ENCODE measurements at places on chromosomes 6 and 20.

GRCh38 chr6:77123527-77123926, 339.8 kb downstream of the HTR1B start:
- DNase-seq = no peak

DNA sequence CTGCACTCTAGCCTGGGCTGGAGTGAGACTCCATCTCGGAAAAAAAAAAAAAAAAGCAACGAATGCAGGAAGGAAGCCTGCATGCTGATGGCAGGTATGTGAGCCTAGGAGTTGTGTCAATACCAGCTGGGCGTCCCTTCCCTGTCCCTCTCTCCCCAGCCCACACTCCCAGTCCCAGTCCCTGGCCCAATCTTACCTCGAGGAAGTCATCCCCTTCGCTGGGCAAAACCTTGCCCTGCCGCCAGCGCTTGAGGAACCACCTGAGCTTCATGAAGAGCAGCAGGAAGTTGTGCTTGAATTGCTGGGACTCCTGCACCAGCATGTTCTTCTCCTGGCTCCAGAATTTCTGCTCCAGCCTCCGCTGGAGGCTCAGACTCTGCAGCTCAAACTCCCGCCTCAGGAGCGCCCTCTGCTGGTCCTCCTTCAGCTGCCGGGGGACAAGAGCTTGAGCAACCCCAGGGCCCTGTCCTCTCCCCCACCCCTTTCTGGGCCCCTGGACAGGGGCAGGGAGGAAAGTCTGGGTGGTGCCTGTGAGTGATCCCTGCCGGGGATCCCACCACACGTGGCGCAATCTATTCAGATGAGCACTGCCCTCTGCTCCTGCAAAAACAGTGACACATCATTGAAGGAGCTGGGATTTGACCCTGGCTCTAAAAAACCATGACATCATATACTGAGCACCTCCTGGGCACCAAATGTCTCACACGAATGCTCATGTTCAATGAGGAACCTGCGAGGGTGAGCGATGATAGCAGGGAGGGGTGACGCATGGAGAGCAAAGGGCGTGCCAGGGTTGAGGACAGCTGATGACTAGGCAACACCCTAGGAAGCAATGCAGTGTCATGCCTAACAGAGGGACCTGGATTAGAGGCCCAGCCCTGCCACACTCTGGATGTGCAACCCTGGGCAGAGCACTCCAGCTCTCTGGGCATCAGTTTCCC, 35.0 kb upstream of the DSN1 start:
- DNase-seq = peak; percentile 53

- DNase-seq = peak; percentile 62
Measured at GRCh38 chr6:119308048-119308570, 41.5 kb downstream of the MAN1A1 start.

DNA sequence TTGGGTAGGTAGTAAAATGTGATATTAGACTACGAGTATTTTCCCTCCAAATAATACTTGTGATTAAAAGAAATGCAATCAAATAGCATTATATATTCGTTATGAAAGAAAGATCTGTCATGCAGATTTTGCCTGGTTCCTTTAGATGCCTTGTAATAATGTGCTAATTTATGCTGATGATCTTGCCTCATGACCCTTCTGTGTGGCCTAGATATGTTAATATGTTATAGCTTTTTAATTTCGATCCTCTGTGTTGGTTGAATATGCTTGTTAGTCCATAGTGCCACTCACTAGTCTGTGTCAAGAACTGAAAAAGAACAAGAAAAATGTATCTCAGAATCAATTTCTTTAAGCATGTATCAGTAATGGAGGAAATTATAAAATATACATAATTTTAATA, 31.9 kb downstream of the CDKAL1 start:
- DNase-seq = no peak

DNA sequence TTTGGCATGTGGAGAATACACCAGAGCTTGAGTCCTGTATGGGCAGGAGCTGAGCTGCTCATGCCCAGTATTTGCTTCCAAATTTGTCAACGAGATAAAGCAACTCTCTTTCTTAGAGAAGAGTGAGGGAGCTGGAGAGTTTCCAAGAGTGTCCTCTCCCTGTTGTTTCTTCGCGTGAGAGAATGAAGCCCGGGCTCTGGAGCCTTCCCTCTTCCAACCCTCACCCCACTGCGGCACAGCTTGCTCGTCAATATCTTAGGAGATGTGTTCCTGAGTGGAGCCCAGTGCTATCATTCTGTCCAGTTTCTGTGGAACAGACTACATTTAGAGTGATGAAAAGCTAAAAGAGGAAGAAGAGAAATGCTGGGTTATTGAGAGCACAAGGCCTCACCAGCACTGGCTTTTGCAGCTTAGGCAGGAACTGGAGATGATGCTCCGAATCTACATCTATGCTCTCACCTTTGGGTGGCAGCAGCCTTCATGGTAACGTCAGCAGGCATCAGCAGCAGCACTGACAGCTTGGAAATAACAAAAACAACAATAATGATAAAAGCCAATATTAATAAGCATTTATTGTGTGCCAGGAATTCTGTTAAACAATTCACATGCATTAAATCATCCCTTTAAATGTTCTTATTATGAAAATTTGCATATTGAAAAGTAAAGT, 66.5 kb upstream of the TFB1M start:
- DNase-seq = no peak

GRCh38 chr6:14968056-14968637, 277.7 kb upstream of the JARID2 start:
- DNase-seq = no peak

GRCh38 chr6:166461821-166462460, 79.2 kb upstream of the MPC1 start:
- no peak for DNase-seq

DNA sequence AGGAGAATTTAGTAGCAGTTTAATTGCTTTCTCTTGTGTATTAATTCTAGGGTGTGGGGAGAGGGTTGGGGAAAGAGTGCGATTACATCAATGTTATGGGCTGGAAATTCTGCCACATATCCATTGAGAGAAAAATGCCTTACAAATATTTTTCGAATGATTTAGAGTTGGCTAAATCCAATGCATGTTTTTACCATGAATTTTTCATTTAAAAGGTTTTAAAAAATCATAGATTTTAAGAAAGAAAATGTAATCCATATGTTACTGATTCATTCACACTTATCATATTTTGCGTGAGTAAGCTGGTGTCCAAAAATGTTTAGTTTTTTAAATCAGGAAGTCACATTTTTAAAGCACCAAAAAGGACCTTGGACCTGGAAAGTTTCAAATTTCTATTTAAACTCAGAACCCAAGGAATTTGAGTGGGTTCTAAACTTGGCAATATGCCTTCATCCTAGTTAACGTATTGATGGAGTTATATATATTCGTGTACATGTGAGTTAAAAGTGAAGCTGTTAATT, 627.4 kb upstream of the CITED2 start:
- DNase-seq = peak; percentile 78

DNA sequence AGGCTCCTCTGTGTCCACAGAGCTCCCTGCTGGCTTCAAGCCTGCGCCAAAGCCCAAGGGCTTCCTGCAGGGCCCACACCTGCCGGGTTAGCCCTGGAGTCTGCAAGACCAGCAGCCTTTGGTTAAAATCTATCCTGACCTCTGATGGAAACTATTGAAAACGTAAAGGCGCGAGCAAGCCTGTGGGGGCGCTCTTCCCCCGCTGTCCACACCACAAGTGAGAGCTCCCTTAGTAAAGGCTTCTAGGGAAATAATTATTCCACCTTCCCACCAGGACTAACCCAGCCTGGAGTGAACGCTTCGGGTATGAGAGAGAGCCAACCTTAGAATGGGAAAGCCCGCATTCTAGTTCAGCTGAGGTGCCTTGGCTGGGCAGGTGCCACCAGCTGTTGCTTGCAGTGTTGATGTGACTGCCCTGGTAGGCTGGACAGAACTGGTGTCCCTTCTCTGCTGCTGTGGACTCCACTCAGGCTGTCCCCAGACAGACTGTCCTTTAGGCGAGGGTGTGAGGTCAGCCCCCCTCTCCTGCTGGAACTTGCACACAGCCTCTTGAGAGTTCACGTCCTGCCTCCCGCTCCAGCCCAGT, 68.7 kb downstream of the SYTL3 start:
- DNase-seq = no peak

GRCh38 chr6:121436960-121437850, 1.8 kb downstream of the GJA1 start:
- DNase-seq = peak; percentile 53

- no peak for DNase-seq
Measured at GRCh38 chr6:133891927-133892812, 3.3 kb downstream of the TCF21 start.

DNA sequence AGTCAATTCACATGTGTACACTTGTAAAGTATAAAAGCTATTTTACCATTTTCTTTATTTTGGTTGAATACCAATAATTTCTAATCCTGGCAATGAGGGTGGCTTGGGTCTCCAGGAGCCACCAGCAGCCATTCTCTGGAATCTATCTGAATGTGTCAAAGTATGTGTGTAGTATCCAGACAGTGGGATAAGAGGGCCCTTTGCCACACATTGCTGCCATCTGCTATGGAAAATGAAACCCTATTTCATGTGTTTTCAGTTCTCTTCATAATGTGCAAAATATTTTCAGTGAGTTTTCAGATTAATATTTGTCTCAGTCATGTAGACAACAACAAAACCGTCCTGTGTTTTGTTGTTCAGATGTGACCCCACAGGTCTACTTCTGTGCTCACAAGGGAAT, 46.3 kb downstream of the CDYL start:
- DNase-seq = no peak

DNA sequence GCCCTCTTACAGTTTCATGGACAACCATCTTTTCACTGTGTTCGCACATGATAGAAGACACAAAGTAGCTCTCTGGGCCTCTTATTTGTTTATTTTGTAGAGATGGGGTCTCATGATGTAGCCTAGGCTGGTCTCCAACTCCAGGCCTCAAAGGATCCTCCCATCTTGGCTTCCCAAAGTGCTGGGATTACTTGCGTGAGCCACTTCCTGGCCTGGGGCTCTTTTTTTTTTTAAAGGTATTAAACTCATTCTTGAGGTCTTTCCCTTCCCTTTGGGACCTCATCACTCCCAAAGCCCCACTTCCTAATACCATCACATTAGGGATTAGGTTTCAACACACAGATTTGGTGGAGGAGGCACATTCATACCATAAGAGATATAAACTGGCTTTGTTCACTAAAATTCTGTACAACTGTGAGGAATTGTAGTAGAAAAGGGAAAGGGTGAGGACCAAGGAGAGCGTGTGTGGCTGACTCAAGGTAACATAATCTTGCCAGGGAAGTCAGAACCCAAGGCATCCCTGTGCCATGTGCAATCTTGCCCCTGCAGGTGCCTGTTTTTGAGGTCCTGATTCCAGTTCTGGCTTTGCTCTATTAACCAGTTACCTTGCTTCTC, 45.5 kb downstream of the EIF2S2 start:
- peak; percentile 60 for DNase-seq

DNA sequence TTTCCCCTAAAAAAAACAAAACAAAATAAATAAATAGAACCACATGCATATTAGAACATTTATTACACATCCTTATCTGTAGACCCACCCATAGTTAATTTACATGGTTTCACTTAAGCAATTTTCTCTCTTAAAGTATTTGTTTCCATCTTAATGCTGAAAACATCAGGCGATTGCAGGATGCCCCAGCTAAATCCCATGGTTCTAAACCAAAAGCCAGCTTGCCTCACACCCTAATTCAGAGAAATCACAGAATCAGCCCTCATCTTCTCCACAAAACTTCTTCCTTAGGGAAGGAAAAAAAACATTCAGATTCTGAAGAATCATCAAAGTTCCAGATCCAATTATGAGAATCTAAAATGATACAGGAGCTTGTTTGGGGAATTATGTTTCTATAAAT, 67.6 kb upstream of the MTHFD1L start:
- no peak for DNase-seq

GRCh38 chr20:48703107-48703506, 124.7 kb downstream of the PREX1 start:
- no peak for DNase-seq

GRCh38 chr20:46210672-46211330, 92.7 kb downstream of the CD40 start:
- no peak for DNase-seq

- no peak for DNase-seq
Measured at GRCh38 chr6:41519745-41520699, 26.2 kb upstream of the FOXP4 start.

- DNase-seq = no peak
Measured at GRCh38 chr6:160108077-160108476, 13.5 kb upstream of the SLC22A1 start.

GRCh38 chr20:49462626-49463025, 19.8 kb downstream of the KCNB1 start:
- no peak for DNase-seq

GRCh38 chr6:44797746-44798145, 410.2 kb downstream of the CDC5L start:
- DNase-seq = no peak

DNA sequence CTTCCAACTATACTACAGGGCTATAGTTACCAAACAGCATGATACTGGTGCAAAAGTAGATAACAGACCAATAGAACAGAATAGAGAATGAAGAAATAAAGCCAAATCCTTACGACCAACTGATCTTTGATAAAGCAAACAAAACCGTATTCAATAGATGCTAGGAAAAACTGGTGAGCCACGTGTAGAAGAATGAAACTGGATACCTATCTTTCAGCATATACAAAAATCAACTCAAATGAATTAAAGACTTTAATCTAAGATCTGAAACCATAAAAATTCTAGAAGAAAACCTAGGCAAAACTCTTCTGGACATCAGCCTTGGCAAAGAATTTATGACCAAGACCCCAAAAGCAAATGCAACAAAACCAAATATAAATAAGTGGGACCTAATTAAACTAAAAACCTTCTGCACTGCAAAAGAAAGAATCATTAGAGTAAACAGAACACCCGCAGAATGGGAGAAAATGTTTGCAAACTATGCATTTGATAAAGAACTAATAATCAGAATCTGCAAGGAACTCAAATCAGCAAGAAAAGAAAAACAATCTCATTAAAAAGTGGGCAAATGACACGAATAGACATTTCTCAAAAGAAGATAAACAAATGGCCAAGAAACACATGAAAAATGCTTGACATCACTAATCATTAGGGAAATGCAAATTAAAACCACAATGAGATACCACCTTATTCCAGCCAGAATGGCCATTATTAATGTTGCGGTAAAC, 109.8 kb downstream of the TAF4 start:
- no peak for DNase-seq

- DNase-seq = no peak
Measured at GRCh38 chr6:127998985-127999384, 98.1 kb upstream of the THEMIS start.

DNA sequence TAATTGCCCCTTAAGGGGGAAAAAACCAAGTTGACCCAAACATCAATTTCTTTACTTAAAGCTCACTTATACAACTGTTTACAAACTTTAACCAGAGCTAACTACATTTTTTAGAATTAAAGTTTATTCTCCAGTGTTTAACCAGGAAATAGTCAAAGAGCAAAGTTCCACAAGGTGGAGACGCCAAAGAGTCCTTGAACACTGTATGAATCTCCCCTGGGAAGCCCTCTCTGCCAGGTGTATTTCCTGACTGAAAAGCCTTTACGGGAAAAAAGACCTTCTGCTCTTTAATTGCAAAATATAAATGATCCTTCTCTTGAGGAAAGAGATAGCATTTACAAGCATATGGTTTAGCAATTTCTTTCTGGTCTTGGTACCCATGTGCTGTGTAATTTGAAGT, 36.2 kb downstream of the BTBD9 start:
- no peak for DNase-seq
